ENCODE measurements at places on chromosomes 5 and 9.

GRCh38 chr9:112856200-112856599 is 34.5 kb downstream of the SLC46A2 start:
- DNase-seq: no peak

DNA sequence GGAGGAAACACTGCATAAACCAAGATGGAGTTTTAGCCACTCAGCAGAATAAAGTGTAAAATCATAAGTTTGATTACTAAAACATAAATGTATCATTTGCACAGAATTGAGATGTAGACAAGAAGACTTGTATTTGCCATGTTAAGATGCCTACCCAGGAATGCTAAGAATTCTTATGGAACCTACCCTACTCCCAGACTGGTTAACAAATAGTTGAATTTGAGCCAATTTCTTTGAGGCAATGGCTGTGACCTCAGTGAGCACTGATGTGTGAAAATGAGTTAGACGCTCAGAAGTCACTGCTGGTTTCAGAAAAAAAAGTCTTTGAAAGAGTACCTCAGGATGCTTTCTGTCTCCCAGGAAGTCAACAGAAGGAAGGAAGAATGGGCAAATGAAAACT is 95.6 kb downstream of the ESM1 start:
- DNase-seq: no peak

DNA sequence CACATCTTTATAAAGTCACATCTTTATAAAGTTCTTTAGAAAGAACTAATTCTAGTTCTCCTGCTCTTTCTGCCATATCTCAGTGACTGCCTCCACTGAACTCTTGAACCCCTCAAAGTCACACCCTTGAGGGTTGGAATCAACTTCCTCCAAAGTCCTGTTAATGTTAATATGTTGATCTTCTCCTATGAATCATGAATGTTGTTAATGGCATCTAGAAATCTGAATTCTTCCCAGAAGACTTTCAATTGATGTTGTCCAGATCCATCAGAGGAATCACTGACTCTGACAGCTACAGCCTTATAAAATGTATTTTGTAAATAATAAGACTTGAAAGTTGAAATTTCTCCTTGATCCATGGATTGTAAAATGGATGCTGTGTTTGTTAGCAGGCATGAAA is 213.4 kb downstream of the COX7C start:
- DNase-seq: no peak

DNA sequence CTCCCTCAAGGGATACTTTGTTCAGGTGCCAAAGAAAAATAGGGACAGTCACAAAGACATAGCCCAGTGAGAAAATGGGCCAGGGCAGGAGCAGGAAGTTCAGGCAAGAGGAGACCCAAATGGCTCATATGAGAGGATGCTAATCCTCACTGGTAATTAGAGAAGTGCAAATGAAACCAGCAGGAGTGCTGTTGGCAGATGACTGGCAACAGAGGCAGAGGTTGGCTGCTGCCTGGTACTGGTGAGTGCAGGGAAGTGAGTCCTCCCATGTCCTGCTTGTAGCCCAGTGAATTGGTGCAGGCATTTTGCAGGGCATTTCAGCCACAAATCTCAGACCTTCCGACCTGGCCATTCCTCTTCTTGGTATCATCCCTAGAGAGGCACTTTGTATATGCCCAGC is 23.5 kb downstream of the ODF2 start:
- DNase-seq: no peak

GRCh38 chr5:1155191-1156032 is 43.5 kb upstream of the SLC12A7 start:
- DNase-seq: no peak

GRCh38 chr5:135449644-135450043 is 2.5 kb upstream of the DCANP1 start:
- no peak for DNase-seq

DNA sequence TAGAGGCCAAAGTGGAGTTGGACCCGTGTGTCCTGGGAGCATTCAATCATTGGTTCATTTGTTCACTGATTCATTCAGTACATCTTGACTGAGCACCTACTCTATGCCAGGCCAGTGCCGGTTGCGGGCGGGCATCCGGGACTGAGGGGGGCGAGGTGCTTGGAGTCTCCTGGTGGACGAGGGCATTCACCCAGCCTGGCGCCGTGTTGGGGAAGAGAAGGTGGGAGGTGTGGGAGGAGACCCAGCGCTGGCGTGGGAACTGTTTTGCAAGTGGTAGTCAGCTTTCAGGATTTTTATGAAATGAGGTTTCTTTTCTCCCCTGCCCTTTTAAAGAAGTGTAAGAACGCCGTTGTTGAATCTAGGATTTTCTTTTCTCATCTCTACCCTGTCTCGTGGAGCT is 37.2 kb downstream of the NCS1 start:
- DNase-seq: no peak

DNA sequence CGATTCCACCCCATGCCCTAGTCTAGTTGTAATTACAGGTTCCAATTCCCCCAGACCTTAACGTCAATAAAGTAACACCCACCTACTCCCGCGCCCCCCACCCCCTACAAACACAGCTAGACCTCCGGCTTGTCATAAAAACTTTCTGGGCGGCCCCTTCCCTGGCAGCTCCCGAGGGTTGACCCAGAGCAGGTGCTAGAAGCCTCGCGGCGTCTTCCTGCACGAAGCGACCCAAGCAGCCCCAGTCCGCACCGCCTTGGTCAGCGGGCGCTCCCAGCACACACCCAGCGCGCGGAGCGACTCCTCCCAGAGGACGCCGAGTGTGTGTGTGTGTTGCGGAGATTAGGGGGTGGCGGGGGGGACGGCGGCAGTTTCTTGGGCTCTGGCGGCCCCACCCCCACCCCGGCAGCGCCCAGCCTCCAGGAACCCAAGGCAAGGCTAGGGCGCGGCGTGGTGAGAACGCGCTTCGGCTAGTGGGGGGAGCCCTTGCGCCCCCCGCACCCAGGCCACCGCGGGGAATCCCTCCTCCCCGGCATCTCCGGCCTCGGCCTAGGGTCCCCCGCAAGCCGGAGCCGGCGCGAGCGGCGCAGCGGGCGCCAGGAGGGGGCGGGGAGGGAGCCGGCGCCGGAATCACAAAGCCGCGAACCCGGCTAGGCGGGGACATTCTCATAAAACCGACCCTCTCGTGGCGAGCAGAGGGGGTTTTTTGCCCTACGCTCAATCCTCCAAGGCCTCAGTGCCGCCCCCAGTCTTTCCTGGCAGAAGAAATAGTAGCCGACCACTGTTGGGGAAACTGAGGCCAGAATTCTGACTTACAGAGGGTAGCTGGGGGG is 2.2 kb downstream of the PCDH1 start:
- DNase-seq: no peak

- no peak for DNase-seq
Measured at GRCh38 chr5:56004874-56005273, 10.1 kb upstream of the IL6ST start.

- no peak for DNase-seq
Measured at GRCh38 chr9:81293651-81294050, 395.7 kb downstream of the TLE1 start.

GRCh38 chr9:137499858-137500661 is 40.9 kb upstream of the NSMF start:
- no peak for DNase-seq

GRCh38 chr9:20300430-20301115 is 321.7 kb downstream of the MLLT3 start:
- no peak for DNase-seq

DNA sequence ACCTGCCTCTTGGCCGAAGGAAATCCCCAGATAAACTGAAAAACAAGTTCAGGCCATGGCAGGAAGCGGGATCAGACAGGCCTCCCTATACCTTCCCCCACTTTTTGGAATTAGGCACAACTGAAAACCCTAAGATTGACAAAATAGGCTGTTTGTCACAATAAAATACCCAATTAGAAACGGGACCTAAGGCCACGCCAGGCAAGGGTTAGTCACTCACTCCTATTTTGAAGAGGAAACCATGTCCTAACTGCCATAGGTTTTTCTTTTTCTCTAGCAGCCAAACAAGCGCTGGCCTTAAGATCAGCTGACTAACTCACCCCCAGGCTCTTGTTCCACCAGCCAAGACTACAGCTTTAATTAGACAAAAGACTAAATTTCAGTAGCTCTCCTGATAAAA is 11.9 kb downstream of the FBP2 start:
- no peak for DNase-seq

GRCh38 chr9:120490888-120491595 is 88.9 kb downstream of the CDK5RAP2 start:
- peak; percentile 11 for DNase-seq

DNA sequence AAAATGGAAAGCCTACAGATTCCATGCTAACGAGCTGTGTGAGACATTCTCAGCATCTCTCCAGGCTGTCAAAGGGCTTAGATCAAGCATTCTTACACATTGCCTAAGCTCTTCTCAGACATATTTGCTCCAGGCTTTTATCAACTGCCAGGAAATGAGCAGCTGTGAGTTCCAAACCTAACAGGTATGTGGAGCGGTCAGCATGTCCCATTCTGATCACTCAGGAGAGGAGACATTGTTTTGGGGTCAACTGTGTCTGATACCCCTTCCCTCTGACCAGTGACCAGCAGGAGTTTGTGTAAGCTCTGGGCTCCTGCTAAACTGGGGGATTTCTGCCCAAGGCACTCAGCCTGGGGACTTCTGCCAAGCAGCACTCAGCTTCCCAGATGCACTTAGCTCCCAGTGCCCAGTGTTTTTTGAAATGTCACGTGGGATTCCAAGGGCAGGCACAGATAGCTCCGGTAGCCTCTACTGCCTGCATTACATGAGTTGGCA is 229.1 kb downstream of the SEC61B start:
- no peak for DNase-seq

GRCh38 chr9:82184524-82184923 is 196.0 kb downstream of the SPATA31D1 start:
- DNase-seq: no peak

Measured in GM04504 (cell line).